A549 (cell line): ENCODE measurements at places on chromosomes 13 and 19.
A peak's percentile ranks its signal among the peaks of the same experiment; 100 is the strongest.

GRCh38 chr13:74623761-74624160 lies 489.6 kb upstream of the KLF12 start:
- DNase-seq = no peak

DNA sequence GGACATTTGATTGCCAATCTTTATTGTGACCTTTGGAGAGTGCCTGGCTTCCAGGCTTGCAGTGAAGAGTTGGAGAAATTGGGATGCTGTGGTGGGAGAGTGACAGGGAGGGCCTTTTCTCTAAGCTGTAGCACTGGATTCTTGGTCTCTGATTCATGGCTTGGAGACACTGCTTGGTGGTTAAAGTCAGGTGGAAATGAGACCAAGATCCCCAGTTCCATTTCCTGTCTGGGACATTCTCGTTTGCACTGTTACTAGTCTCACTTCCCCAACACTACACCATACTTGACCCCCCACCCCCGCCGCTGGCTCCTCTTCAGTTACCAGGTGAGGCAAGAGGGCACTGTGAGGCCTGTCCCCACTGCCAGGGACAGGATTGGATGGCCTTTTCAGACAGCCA lies 2.9 kb downstream of the SUPT5H start:
- no peak for DNase-seq

DNA sequence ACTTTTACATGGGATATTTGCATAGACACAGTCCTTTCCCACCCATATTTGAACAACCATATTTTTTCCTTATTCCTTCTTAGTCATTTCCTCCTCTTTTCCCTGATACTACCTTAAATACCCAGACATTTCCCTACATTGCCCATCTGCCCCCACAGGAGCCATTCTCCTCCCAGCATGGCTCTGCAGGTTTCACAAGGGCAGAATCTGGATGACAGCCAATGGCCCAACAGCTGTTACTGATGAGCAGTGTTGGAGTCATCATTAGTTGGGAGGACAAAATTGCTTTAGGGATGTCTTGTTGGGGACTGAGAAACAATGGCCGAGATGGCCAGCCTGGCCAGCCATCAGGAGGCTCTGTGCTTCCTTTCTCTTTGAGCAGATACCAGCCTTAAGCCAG lies 209.5 kb downstream of the KLF5 start:
- no peak for DNase-seq

DNA sequence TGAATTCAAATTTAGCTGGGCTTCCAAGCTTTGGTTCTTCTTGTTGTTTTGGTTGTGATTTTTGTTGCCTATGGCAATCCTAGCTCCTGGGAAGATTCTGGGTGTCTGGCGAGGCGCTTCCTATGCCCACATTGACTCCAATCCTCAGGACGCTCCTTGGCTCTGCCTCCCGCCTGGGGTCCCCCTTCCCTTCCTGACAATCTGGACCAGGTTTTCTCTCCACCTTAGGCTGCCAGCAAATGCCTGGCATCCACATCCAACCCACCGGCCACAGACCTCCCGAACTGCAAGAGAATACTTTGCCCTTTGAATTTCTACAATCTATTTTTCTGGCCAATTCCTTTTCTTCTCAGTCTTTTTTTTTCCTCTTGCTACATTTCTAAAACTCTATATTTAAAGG lies 186.9 kb upstream of the UBL3 start:
- no peak for DNase-seq

DNA sequence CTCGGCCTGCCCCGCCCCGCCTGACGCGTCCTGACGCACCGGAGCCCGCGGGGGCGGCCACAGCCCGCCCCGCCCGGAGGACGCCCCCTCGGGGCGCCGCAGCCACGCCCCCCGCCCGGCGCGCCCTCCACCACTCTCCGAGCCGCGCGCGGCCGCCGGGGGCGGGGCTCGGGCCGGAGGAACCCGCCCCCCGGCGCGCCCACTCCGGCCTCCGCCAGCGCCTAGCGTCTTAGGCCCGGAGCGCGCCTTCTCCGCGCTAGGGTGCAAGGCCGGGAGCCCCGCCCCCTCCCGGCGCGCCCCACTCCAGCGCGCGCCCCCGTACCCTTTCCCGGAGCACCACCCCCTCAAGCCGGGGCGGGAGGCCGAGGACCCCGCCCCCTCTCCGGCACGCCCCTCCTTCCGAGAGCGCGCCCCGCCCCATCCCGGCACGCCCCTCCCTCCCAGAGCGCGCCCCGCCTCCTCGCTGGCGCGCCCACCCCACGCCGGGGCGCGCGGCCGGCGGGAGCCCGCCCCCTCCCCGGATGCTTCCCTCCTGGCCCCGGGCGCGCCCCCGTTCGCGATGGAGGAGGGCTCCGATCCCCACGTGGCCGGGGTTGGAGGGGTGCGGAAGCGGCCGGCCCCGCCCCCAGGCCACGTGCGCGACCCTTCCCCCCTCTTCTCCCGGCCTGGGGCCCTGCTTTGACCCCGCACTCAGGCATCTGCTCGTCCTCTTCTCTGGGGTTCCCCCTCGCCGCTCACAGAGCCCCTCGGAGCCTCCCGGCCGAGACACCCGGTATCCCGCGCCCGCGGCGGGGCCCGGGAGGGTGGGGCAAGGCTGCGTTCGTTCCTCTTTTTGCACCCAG lies 480 bp upstream of the KLF16 start:
- no peak for DNase-seq

DNA sequence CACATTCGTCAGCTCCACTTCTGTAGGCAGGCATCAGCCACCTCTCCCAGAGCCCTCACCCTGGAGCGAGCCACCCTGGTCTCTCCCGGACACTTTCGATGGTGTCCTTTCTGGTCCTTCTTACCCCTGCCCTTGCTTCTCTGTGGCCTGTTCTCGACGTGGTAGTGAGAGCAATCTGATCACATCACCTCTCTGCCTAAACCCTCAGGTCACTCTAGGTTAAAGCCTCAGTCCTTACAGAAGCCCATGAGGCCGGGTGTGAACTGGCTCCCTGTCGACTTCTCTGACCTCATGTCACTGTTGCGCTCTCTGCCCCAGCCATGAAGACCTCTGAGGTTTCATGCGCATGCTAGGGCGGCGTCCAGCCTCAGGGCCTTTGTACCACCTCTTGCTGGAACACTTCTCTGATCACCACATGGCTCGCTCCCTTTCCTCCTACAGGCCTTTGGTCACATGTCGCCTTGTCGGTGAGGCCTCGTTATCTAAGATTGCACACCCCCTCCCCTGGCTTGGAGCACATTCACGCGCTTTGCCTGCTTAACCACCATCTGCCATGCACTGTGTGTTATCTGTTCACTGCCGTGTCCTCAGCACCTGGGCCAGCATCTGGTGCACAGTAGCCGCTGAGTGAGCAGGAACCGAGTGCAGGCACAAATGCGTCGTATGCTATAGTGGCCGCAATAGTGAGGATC lies 101.5 kb downstream of the DPF1 start:
- no peak for DNase-seq

GRCh38 chr13:112078216-112078615 lies 11.3 kb downstream of the SOX1 start:
- no peak for DNase-seq

- DNase-seq = no peak
Measured at GRCh38 chr19:18426416-18426767, 7.2 kb downstream of the SSBP4 start.

DNA sequence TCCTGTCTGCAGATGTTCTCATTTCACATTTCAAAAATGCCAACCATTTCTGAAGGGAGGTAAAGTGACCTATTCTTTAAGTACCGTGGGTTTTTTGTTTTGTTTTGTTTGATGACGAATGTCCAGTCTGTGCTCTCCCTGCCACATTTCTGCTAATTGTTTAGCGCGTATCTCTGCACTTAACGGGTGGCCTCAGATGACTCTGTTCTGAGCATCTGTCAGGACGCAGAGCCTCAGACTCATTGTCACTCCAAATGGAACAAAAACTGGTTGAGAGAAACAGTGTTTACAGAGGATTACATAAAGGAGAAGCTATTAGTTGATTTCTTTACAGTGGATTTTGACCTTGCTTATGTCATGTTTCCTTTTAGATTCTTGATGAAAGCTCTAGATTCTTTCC lies 23.7 kb downstream of the TPP2 start:
- no peak for DNase-seq

DNA sequence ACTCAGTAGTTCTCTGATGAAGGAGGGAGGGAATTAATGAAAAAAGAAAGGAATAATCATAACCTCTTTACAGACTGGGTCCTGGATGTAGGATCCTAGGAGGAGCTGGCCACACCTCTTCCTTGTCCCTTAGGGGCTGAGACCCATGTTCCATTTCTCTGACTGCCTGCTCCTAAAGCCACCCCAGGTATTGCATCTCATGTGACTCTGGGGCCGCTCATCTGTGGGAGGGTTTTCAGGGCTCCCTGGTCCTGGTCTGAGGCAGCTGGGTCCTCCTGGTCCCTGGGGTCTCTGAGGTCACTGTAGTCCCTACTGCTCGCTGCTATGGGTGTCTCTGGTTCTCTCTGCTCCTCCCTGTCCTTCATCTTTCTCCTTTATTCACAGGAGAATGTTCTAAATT lies 2.9 kb downstream of the CEACAM21 start:
- DNase-seq = no peak

- no peak for DNase-seq
Measured at GRCh38 chr13:29224206-29224605, 371.3 kb downstream of the SLC7A1 start.

DNA sequence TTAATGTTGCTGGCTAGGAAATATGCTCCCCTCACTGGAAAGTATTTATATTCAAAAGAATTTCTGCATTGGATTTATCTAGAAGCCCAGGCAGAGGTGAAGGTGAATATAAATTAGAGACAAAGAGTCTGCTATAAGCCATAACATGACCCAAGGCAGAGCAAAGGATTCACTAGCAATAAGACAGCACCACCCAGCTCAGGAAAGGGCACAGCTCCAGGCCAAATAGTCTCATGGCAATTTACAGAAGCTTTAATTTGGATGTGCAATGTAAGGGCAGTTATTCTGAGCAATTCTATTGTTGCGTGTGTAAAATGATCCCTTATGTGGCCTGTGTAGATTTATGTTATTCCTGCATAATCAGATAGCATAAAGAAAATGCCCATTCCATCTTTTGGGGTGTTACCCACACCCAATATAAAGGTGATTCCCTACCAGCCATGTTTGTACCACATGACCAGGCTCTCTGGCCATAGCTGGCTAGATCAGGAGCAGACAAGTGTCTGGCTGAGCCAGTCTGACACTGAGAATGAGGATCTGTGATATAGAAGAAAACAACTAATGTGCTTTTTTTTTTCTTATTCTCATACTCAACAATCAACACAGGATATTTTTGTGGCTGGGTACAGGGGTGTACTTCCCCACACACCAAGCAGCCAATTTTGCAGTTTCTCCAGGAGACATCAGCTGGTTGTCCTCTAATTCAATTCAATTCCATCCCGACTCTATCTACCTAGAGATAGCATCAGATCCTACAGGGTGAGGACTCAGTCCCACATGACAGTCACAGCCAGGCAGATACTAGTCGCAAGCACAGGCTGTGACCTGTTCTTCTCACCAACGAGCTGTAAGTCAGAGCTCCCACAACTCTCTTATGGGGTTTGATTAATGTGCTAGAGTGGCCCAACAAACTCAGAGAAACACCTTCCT lies 181.4 kb downstream of the KCTD15 start:
- DNase-seq = no peak

DNA sequence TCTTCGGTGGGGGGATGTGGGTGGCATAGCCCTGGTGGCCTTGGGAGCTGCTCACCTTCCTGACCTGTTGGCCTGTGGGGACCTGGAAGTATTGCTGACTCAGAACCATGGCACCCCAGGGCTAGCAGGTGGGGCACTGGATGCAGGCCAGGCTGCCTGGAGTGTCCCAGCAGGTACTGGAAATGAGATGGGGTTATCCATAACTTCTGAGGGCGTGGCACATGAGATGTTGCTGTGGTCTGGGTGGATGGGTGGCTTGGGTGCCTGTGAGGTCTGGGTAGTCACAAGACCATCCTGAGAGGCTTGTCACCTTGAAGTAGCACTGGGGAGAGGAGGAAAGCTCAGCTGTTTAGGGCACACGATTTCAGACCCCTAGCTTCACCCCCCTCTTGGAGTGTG lies 636 bp upstream of the RNF225 start:
- DNase-seq = no peak

DNA sequence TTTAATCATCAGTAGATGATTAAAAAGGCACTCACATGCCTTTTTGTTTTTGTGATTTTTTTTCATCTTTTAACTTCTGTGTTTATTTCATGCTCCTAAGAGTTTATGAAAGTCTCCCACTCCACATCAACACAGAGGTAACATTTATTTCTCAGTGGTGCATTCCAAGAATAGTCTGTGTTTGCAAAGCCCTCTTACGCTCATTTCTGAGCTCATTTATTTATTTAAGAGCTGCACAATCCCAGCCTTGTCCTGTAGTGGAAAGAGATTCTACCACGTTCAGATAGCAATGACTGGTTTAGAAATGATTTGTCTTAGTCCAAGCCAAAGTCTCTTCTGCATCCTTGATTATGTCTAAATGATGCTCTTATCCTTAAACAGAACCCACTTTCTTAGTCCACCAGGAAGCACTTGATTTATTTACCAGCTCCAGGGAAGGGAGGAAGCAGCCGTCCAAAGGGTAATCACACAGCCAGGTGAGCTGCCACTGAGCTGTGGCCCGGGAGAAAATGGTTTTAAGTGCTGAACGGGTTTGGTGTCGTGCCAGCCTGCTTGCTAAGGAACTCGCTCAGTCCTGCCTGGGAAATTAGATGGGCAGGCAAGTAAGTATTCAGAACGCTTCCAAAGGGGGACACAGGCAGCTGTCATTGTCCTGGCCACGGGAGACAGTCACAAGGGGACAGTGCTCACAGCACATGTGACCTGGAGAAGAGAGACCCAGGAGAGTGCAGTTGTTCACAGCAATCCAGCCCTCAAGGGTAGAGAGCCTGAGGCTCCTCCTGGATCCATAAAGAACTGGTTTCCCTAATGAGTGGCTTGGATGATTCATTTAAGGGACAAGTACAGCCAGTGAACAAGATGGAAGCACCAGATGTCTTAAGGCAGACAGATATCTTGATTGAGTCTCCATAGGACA lies 131.8 kb upstream of the WASF3 start:
- DNase-seq = no peak

DNA sequence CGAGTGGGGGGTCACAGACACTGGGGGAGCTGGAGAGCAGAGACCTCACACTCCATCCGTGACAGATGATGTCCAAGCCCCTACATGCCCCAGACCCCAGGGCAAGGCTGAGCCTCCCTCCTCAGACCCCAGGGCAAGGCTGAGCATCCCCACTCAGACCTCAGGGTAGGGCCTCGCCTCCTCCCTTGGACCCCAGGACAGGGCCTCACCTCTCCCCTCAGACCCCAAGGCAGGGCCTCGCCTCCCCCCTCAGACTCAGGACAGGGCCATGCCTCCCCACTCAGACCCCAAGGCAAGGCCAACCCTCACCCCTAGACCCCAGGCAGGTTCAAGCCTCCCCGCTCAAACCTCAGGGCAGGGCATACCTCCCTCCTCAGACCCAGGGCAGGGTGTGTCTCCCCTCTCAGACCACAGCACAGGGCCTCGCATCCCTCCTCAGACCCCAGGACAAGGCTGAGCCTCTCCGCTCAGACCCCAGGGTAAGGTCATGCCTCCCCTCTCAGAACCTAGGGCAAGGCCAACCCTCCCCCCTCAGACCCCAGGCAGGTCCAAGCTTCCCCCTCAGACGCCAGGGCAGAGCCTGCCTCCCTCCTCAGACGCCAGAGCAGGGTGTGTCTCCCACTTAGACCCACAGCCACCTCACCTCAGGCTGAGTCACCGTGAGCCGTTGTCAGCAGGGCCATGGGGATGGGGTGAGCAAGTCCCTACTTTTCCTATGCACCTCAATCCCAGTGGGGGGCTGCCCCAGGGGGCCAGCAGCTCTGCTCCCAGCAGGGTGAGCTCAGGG lies 1.7 kb upstream of the S1PR4 start:
- peak; percentile 83 for DNase-seq
